Natural killer cell treated with Interleukin-12 subunit alpha and Interleukin-12 subunit beta and Interleukin-15 and Interleukin-18, amount 100 ng/mL, for 72 hours (primary cell): ENCODE measurements at places on chromosomes 3 and 15.

DNA sequence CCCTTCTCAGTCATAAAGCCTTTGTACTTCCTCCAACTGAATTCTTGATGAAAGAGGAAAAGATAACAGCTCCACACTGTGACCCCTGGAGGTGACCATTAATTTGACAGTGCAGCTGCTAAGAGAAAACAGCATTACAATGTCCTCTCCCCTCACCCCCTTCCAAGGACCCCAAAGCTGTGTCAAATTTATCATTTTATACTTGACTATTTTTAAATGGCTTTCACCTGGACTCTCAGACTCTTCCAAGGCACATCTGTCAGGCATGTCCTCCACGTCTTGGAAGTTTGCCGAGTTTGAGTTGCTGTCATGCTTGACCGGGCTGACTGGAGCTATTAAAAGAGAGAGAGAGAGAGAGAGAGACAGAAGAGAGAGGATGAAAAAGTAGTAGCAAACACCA, 236.5 kb downstream of the WDR72 start:
- DNase-seq, result no peak
- H3K36me3 ChIP-seq, result no peaks in the 10 kb centered on the region
- H3K4me1 ChIP-seq, result no peaks in the 10 kb centered on the region

GRCh38 chr3:125212509-125213363, at the start of gene SLC12A8:
SLC12A8 (minus strand) TSS chr3:125212748; CDS start chr3:125211349, 1,399 bp downstream.
- no peak for DNase-seq
- H3K4me3 ChIP-seq, result peak within 1 kb of the TSS; percentile 29
- peaks cover 30% of the 10 kb centered on the region for H3K27me3 ChIP-seq

DNA sequence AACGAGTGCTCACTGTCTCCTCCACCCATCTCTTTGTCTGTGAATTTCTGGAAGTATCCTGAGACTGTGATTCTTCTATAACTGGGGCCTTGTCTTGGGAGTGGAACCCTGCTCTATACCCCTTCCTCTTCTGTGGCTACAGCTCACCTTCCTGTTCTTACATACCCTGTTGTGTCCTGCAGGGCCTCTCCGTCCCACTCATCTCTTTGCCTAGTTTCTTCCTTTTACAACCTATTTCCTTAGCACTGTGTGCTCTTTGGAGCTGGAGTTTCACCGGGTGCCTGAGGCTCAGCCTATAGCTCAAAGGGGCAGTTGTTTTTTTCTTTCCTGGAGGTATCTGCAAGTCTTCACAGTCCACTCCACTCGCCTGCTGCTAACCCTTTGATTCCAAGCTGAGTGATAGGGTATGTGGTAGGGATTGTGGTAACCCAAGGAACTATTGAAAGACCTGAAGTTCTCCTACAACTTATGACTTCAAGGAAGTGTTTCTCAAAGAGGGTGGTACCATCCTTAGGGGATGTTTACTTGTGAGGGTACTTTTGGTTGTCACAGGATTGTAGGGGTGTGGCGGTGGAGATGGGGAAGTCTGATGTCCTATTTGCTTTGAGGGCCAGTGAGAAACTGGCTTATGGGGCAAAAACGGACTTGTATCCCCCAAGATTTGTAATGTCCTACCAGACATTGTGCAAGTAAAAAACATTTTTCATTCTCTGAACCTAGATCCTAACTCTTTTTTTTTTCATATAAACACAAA, 66.6 kb upstream of the ARL8B start:
- H3K27ac ChIP-seq, result peak overlapping the region; percentile 91
- peak overlapping the region; percentile 72 for H3K4me3 ChIP-seq
- peaks cover 10% of the 10 kb centered on the region for H3K36me3 ChIP-seq
- peaks cover 84% of the 10 kb centered on the region for H3K4me1 ChIP-seq

DNA sequence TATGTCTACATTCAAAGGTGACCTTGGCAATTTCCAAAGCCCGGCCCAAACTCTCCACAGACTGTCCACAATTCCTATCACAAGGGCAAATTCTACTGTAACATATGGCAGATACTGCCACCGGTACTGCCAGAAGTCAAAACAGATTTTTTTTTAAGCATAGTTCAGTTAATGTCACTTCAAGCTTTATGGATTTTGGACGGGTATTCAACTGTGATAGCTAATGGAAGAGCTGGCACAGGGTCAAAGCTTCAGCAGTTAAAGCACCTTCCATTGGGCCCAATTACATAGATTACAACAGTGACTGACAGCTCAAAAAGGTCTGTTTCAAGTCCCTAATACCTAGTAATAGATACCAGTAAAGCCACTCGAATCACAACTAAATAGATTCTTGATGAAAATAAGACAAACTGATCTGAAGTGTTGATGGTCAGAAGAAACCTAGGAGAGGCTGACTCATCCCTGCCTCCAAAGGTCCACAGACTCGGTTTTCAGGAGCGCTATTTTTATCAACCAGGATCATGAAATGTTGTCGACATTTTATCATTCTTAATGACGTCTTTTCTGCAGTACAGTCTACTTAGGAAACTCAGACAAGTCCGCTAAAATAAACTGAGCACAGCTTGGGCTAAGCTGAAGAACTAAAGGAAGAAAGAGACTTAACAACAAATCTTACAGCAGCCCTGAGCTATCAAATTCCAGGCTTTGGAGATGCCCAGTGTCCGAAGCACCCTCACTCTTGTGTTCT, 38.7 kb downstream of the ANXA2 start:
- H3K27ac ChIP-seq, result no peak overlapping the region
- peaks cover 14% of the 10 kb centered on the region for H3K36me3 ChIP-seq
- DNase-seq, result no peak
- H3K4me1 ChIP-seq, result peaks cover 9% of the 10 kb centered on the region
- H3K27me3 ChIP-seq, result no peaks in the 10 kb centered on the region
- H3K4me3 ChIP-seq, result no peak overlapping the region
